ENCODE measurements at places on chromosomes 13 and 19.

- DNase-seq, result no peak
Observed at GRCh38 chr19:39080431-39080830, 3.7 kb upstream of the ACP7 start.

GRCh38 chr13:52359534-52359933 is 46.4 kb downstream of the THSD1 start:
- no peak for DNase-seq

- no peak for DNase-seq
Observed at GRCh38 chr13:32208860-32209259, 106.3 kb downstream of the ZAR1L start.

- DNase-seq, result no peak
Observed at GRCh38 chr13:39269411-39269810, 231.2 kb downstream of the NHLRC3 start.

- DNase-seq, result peak; percentile 88
Observed at GRCh38 chr19:15779756-15780476, 7.5 kb upstream of the OR10H5 start.

GRCh38 chr19:38634757-38635482 is 12.5 kb upstream of the ACTN4 start:
- DNase-seq, result peak; percentile 62

DNA sequence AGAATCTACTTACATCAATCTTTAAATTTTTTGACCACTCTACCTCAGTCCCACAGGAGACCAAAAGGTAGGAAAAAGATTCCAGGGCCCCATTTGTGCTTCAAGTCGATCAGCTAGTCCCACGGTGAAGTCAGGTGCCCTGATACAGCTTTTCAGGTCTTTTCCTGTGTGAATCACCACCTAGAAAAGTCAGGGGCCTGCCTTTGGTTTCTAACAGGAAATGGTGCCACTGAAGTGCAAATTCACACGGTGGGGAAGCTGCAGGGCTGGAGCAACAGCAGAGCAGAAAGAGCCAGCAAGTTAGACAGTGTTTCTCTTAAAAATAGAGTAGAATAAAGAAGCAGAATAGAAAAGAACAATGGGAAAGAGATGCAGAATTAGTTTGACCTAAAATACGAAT is 107.5 kb downstream of the KLF12 start:
- DNase-seq, result no peak
